Spinal cord (tissue), 10 donors: ENCODE measurements at places on chromosomes 6 and 20. TPM values are rescaled to one million over a fixed set of nuclear protein-coding genes. Genes with fewer than 3 reads are reported as not detected.

The RIPPLY2 gene
- total RNA-seq: 11.4 TPM

GRCh38 chr20:46433051-46433450 lies 26.6 kb upstream of the ELMO2 start:
- no peak for DNase-seq

DNA sequence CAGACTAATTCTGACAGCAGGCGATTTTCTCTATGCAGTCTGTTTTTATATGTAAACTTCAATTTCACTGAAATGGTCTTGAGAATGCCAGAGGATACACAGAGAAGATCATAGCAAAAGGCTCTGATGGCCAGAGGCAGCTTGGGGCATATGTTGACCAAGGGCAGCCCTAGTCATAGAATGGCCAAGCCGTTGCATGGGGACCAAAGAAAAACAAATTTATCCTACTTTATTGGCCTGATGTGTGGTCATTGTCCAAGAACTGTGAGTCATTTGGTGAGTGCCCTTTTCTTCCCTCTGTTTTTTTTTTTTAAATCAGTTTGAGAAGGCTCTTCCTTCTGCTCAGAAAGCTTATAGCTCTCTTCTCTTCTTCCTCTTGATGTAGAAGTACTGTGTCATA lies 5.8 kb downstream of the HDGFL1 start:
- no peak for DNase-seq

The OLIG3 gene
- 1.1 TPM for total RNA-seq

- DNase-seq: no peak
Measured at GRCh38 chr6:132495604-132496079, 17.3 kb downstream of the STX7 start.

DNA sequence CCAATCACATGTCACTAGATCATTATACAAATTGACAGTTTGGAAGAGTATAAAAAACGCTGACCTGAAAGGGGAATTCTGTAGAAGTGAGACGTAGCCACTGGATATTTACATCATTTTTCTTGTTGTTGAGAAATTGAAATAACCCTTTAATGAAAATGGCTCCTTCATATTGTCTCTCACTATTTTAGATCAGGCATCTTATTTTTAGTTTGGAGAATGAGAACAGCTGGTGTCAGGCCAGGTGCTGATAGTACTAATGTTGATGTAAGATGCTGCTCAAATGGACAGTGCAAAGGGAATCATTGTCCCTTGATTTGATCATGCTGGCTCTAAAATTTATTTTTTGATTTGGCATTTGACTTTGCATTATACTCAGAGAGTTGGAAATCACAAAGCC lies 17.4 kb downstream of the NKAIN2 start:
- DNase-seq: no peak

DNA sequence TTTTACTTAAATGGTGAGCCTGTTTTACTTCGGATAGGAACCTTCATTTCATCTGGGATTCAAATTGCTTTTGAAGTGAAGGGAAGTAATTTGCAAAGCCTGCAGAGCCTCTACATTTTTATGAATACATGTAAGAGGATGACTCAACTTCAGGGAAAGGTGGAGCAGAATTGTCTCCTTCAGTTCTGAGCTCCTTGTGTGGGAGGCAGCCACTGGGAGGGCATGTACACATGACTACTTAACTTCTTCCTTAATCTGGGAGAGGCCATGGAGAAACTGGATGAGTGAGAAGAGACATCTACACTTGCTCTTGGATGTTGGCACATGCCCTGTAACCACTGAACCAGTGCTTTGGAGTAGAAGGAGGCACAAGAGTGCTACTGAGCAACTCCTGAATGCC lies 145.1 kb upstream of the NRSN1 start:
- DNase-seq: no peak

DNA sequence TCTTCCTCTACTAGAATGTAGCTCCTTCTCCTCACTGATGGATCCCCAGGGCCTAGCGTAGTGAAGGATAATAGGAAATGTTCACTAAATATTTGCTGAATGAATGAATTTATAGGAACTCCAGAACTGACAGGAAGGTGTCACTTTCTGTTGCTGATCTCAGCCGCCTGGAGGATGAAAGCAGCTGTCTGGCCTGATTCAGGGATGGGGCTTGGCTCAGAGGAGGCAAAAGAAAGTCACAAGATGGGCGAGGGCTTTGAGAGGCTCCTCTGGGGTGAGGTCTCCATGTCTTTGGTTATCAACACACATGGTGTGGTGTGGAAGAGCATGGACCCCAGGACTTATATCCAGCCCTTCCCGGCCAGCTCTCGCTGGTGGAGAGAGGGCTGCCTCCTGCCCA lies 11.5 kb upstream of the CCDC167 start:
- no peak for DNase-seq

DNA sequence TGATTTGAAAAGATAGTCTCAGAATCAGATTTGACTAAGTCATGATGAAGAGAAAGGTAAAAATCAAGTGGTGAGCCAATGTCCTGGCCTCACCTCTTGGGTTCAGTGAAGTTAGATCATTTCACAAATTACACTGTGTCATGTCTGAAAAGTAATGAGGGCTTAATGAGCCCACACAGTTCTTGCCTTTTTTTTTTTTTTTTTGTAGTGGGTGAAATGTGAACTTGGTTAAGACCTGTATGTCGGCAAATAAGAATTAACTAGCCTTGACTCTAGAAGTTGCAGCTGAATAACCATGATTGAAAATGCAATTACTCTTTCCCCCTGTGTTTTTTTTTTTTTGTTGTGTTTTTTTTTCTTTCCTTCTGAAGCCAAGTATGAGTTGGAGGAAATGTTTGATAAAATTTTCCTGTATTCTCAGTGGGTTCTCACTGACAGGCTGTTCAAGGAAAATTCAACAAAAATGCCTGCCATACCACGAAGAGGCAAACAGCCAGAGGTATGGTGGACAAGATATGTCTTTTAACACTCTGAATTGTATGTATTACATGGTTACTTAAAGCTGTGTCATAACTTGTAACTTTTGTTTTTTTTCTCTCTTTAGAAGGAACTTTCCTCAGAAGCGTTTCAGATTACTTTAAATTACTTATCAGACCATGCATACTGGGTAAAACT lies 135.2 kb upstream of the MLIP start:
- DNase-seq: no peak

DNA sequence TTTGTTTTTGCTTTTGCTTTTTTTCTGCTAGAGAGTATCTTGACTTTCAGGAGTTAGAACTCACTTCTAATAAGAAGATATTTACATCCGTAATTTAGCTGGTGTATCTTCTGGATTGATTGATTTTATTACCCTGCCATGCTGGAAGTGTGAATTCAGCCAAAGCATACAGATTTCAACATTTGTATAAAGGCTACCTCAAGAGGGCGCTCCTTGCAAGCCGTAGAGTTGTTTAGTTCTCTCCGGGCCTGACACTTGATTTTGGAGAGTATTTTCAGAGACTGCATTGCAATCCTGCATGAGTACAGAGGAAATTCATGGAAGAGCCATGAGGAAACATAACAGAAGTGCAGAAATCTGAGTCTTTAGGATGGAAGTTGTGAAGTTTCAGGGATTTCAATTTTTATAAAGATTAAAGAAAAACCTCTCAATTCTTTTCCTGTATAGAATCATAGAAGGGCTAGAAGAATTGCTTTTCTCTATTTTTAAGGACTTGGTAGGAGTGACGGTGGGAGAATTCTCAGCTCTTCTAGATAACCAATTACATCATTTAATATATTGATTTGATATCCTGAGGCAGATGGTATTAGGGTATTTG lies 66.7 kb upstream of the TIAM2 start:
- DNase-seq: peak; percentile 95

GRCh38 chr6:132814716-132815570 lies 574 bp downstream of the RPS12 start:
- no peak for DNase-seq

GRCh38 chr6:167428664-167429333 lies 103.9 kb downstream of the TTLL2 start:
- no peak for DNase-seq

GRCh38 chr20:48060841-48061720 lies 275.8 kb upstream of the SULF2 start:
- DNase-seq: no peak

DNA sequence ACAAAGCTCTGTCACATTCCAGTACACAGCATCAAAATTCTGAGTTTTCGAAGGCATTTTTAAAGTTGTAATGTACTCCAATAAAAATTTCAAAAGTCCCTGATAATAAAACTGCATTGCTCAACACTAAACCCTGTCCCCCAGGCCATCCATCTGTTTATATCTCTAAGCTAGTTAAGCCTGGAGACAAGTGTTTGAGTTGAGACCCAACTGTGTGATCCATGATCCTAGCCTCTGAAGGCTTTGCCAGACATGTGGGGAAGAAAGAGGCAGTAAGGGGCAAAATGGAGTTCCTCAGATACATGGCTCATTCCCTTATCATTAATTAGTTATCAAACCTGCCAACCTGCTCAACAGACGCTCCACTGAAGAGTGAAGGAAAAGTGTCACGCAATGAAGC lies 198.4 kb downstream of the ISM1 start:
- no peak for DNase-seq

The MAPK13 gene
- total RNA-seq: 2.8 TPM

DNA sequence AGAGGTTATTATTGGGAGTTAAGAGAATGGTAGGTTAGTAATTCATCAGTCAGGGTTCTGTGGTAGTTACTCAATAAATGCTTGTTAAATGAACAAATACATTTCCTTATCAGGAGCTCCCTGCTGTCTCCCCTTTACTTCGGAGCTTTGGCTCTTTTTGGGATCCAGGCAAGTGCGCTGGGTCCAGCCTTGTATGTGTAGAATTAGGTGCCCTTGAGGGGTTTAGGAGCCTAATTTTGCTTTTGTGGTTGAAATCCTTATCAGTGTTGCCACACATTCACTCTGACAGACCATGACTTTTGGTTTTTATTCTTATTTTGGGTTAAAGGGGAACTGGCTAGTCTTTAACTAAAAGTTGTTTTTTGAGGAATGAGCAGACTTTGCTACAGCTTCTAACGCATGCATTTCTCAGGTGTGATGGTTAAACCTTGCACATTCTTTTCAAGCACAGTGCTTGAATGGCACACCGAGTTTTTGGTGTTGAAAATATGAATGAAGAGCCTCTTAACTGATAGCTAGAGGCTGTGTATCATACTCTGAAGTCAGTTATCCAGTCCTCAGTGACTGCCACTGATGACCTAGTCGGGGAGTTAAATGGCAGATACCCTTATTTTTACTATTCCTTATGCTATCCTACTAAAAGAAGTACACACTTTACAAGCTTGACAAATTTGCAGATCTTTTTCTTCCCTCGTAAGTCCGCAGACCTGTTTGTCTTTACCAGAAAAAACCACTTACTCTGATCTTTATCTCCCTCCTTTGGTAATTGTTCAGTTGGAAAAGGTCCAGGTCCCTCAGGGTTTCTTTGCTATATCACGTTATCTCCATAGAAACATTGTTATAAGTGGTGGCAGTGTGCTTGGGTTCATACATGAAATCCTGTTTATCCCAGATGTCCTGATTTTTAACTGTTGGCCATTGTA lies 50.7 kb upstream of the PLCG1 start:
- no peak for DNase-seq

- no peak for DNase-seq
Measured at GRCh38 chr6:6811128-6812009, 222.8 kb downstream of the LY86 start.

The PLA2G7 gene
- total RNA-seq: 5.4 TPM
